SK-MEL-5 (cell line): ENCODE measurements at places on chromosomes 1 and 21. TPM values are rescaled to one million over a fixed set of nuclear protein-coding genes. Genes with fewer than 3 reads are reported as not detected.

DNA sequence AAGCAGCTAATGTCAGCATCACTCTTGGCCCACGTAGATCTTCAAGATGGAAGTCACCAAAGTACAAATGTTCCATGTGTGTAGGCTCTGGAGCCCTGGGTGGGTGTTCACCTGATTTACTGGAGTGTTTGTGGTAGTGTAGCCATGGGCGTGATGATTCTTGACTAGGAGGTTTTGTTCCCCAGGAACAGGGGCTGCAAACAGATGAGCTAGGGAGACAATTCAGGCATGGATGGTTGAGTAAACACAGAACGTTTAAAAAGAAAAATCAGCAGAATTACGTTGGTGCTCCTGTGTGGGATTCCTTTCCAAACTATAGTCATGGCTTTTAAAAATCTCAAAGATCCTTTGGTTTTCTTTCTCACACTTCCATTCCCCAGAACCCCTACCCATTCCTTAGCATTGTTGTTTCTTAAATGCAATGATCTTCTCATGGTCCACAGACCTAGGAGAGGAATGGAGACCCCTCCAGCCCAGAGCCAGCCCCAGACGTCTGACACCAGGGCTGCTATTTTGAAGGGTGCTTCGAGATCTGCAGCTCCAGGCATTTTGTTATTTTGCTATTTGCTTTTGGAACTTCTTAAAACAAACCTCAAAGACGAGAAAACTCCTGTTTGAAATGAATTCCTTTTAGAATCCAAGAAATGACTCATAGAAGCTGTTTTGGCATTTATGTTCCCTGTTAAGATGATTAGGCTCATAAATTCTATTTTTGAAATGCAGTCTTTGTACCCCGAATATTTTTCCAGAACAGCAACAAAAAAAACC, 115.1 kb downstream of the ETS2 start:
- no peak for DNase-seq

GRCh38 chr21:44946254-44947041, 6.6 kb downstream of the SLX9 start:
- no peak for DNase-seq

DNA sequence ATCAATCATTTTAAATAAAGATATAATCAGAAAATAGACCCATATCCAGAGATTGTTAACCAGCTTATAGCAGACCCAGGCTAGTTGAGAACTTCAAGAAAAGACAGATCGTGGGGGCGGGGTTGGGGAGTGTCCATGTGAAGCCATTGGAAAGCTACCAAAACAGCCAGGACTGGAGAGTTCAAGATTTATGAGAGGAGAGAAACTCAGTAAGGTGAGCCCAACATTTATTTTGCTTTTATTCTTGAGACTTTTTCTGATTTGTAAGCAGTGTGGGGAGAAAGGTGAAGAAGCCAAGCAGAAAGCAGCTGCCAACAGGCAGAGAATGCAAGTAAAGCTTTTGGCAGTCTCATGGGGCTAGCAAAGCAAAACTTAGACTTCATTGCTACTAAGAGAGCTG, 179.9 kb downstream of the VPS13D start:
- DNase-seq, result no peak

DNA sequence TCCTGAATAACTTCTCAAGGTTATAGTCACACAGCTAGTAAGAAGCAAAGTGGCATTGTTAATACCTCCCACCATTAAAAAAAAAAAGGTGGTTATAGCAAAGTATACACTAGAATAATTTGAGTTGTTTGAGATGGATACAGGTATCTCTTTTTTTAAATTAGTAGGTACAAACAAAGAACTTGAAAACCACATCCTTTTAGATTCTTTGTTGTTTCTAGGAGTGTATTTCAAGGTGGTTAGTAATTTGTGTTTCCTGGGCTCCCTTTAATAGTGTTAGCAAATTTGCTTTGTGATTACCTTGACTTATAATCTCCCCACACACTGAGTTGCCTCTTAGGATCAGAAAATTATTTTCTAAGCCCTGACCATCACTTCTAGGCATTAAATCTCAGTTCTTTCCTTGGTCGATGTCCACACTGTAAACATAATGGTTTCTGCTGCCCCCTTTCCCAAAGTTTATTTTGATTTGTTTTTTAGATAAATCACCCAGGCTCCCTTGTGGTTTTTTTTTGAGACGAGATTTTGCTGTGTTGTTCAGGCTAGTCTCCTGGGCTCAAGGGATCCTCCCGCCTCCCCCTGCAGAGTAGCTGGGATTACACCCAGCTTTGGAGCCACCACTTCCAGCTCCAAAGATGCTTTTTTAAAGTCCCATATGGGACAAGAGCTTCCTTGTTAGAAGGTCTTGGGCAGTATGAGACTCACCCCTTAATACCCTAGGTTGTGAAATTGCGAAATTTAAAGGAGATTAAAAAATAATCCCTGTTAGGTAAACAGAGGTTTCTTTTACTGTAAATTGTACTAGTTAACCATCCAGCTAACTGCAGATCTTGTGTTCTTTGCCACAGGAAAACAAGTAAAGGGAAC, 6.2 kb downstream of the AKIRIN1 start:
- DNase-seq, result peak; percentile 92

DNA sequence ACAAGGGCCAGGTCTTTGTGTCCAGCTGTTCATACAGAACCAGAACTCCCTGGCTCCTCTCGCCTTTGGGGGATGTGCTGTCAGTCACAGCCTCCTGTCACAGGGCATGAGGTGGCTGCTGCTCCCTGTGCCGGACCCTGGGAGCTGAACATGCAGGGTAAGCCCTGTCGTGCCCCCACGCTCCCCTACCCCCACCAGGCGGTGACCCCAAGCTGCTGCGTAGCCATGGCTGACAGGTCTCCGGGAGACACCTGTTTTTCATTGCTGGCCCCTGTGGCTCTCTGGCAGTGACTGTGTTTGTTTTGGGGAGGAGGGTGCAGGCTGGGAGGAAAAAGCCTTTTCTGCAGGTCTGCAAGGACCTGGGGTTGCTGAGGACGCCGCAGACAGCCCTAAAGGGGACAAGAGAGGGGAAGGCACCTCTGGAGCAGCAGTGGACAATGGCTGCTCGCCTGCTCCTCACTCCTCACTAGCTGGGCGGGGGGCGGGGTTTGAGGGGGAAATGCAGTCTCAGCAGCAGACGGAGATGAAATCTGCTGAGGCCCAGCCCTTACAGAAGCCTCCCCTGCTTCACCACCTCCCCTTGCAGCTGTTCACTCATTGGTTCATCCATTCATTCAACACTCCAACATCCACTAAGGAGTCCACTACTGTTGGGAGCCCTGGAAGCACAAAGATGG, 81.4 kb downstream of the TRABD2B start:
- no peak for DNase-seq

- DNase-seq, result no peak
Observed at GRCh38 chr1:148363439-148363810, 119.7 kb downstream of the PPIAL4G start.

DNA sequence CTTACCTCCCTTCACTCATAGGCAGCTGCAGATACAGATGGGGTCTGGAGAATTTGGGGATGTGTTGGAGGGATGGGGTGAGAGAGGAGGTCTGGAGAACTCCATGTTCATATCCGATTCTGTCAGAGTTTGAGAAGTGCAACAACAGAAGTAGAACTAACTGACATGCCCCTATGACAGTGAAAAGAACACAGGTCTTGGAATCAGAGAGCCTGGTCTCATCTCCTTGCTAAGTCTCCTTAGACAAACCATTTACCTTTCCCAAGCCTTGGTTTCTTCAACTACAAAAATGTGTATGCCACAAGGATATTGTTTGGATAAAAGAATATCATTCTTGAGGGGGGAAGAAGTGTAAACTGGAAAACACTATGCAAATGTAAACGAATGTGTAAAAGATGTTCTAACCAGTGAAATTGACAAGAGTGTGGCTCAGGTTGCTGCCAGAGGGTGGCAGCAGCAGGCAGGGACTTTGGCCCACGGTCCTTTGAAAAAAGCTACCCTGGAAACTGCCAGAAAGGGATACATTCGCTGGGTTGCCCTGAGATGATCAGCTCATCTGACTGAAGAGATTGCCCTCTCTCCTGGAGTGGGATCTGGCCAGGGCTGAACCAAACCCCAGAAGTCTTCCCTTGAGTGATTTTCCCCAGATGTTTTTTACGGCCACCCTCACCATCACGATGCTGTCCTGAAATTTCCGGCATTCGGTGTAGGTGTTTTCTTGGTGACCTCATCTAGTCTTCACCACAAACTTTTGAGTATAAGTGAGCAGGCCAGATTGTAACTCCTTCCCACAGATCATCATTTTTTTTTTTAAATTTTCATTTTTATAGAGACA, 17.0 kb upstream of the CD2 start:
- peak; percentile 65 for DNase-seq

GRCh38 chr1:2356401-2356800, 35.0 kb downstream of the MORN1 start:
- no peak for DNase-seq

DNA sequence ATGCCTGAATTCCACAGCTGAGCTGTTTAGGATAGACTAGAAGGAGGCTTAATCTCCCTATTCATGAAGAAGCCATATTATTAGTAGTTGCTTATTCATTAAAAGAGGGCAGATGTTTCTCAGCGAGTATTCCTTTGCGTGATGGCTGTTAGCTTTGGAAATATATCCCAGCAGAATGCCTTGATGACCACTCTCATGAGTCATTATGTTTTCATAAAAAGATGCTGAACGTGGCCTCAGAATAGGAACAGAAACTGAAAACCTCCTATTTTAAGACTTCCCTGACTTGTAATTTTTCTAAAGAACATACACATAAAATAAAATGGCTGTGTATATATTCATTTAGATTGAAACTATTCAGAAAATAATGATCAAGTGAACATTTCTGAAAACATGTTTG, 9.6 kb upstream of the PLA2G4A start:
- no peak for DNase-seq

DNA sequence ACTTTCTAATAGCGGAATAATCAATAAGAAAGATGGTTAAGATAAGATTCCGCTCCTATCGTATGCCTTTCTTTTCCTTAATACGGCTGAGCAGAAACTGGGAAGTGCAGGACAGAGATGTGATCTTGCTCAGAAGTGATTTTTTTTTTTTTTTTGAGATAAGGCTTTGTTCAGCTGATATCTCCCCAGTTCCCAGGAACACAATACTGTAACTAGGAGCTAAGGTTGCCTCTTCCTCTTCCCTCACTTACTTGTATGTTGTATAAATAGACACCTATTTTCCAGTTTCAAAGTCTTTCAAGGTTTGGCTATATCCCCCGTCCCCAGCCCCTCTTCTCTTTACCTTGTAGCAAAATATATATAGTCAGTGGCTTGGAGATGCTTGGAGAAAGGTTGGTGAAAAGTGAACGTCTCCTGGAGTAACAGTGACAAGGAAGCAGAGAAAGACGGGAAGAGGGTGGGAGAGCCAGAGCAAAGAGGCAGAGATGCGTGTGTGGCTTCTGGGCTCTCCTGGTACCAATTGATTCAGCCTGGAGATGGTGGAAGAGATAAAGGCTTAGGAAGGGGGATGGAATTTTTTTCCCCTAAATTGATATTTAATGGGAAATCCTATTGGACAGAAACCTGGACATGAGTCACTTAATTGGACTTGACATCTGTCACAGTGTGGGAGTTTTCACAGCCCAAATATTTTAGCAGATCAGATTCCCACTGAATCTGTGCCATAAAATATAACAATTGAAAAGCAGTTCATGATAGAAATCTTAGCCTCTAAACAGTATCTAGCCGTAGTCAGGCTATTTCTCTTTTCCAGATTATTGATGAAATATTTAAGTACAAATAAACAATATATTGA, at the start of gene NHLH2:
Gene NHLH2, minus strand, starts transcription at position 522 of the 856 bp plus-strand sequence. CDS start 2,754 bp downstream, outside the sequence.
- no peak for DNase-seq

GRCh38 chr1:232134365-232134764, 495.6 kb downstream of the SIPA1L2 start:
- DNase-seq, result no peak

- no peak for DNase-seq
Observed at GRCh38 chr1:31746687-31747086, 17.5 kb downstream of the ADGRB2 start.

DNA sequence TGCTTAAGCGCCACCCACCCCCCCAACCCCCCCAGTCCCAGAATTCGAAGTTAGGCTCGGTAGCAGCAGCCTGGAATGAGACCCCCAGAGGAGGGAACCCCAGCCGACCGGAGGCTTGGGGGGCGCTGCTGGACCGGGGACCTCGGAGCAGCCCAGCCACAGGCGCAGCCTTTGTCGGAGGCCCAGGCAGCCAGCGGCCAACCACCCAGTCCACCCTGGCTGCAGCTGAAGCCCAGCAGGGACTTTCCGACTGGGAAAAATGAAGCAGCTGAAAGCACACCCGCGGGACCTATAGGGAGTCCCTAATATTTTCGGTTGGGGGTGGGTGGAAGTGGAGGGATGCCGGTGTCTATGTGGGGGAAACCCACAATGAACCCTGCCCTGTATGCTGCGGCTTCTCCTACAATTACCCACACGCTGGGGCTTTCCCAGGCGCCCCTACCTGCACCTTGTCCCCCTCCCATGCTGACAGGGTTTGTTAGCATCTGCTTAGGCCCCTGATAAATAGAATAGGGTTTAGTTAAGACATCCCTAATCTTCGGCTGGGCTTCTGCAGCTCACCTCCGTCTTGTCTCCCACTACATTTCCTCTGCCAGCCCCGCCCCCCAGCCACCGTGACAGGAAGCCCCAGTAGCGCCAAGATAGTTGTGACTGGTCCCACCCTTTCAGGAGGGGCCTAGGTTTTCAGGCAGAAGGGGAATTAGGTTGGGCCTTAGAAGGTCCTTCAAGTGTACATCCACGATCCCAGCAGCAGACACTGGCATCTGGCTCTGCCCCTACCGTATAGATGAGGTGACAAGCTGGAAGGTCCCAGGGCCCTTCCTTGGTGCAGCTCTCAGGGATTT, 838 bp downstream of the CCDC28B start:
- DNase-seq, result no peak

DNA sequence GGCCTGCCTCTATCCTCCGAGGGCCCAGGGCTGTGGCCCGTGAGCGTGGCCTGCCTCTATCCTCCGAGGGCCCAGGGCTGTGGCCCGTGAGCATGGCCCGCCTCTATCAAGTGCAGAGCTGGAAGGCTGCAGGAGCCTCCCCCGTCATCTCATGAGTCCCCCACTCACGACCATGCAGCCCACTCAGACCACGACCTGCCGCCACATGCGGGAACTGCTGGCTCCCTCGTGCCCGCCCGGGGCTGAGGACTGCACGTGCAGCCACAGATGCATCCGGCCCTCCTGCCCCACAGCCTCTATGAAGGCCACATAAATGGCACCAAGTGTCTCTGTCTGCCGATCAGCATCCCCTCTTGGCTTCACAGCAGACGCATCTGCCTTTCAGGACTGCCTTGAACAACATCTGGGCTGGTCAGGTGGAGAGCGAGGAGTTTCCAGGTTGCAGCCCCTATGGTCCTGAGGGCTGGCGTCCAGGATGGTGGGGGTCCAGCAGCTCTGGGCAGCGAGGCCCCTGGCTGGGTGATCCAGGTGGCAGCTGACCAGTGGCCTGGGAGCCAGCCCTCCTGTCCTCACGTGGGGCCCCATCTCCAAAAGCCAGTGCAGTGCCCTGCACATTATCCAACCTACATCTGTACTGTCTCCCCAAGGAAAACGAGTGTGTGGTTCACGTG, 103.3 kb downstream of the PDE9A start:
- no peak for DNase-seq

Gene ADAMTS5
- total RNA-seq, result 0.03 and 0.05 TPM in 2 replicates

Gene SPRR2B
- total RNA-seq, result not detected in 2 replicates

Gene AGT
- total RNA-seq, result not detected in 2 replicates

Gene SPRR3
- total RNA-seq, result not detected in 2 replicates

Gene DMRTA2
- total RNA-seq, result 0.21 TPM in 1 of 2 replicates, not detected in the other

Gene GUCA2A
- not detected in 2 replicates for total RNA-seq

Gene KLF18
- total RNA-seq, result not detected in 2 replicates
